ENCODE measurements at places on chromosomes 2 and 18.

DNA sequence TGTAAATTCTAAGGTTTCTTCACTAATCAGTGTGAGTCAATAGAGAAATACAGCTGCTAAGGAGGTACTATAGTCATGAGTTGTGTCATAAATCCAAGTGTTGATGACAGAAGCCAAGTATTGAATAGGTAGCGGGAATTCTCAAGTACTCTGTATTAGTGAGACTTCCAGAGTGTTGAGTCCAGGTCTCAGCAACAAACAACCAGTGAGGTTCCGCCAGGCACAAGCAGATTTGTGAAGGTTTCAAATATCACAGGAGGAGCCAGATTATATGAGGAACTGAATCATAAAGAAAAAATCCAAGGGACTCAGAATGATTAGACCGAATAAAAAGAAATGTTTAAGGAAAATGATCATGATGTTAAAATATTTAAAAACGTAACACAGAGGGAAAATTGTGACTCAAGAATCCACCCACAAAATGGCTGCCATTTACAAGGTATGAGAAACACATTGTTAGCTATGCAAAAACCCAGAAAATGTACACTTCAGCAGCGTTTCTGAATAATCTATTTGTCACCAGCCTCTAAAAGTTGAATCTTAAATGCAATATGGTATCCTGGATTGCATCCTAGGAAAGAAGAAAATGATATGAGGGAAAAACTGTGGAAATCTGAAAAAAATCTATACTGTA lies 27.3 kb upstream of the EVA1A start:
- DNase-seq: peak; percentile 20

DNA sequence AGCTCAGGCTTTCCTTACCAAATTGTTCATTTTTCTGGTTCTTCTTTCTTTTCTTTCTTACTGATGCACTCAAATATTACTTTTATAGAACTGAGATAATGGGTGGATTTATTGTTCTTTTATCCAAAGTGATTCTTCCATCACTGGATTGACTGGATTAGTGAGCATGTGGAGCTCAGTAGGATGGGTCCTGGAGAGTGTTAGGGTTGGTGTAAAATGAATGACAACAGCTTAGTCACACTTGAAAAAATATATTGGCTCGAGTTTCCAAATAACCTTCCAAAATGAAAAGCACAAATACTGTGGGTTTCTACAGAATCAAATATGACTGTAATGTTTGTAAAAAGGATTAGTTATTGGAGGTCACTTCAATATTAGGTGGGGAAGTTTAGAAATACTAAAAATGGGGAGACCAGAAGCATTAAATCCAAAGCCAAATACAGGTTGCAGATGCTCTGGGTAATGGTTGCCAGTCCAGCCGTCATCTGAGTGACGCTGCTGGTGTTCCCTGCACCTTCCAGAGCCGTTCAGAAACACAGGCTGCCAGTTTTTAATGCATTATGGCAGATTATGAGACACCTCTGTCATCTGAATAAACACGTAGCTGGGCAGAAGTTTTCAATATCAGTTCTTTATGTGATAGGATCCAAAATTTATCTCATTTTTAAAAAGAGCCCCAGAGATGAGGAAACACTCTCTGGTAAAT lies 294.8 kb upstream of the NRP2 start:
- DNase-seq: no peak

GRCh38 chr2:218168635-218169462 lies 2.1 kb upstream of the CXCR1 start:
- peak; percentile 52 for DNase-seq

DNA sequence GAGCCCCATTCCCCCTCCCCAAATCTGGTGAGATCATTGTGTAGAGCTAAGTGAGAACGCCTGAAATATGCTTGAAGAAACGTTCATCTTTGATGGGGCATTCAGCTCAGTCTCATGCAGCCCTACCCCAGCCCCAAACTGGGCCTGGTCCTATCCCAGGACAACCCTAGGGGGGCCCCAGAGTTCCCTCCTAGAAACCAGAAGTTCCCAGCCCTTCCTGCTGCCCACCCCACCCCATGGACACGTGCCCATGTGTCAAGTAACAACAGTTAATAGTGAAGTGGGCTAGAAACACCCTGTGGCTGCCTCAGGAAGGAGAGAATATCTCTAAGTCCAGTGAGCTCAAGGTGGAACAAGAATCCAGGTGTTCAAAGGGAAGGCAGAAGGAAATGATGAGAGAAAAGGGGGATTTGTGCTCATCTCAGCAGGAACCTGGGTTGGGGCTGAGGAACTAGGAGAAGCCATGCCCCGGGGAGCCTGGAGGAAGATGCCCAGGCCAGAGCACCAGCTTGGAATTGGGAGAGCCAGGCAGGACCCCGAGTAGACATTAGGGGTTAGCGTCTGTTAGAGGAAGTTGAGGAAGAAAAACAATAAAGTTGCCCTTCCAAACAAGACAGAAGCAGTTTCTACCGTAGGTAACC lies 20.1 kb upstream of the SLC20A1 start:
- DNase-seq: no peak

DNA sequence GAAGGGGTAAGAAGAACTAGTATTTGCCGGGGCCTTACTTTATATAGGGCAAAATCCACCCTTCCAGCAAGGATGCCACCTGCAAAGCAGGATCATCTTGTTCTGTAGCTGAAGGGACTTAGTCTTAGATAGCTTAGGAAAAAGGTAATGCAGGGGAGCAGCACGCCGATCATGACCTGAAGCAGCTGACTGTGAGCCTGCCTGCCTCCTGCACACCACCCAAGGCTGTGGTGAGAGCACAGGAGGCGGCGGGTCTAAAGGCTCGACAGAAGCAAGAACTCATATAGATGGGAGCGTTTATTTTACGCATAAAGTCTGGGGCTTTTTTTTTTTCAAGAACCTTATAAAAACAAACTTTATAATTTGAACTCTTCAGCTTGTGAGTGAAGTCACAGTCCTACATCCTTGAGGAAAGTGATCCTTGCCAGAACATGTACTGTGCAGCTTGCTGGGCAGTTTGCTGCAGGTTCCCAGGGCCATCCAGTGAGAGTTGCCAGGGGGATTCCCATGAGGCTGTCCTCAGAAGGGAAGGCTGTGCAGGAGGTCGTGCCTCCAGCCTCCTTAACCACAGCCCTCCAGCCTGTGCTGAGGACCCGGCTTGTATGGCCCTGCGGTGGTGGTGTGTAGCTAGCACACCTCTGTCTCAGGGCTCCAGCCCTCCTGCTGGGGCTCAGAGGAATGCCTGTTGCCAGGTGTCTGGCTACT lies 92.1 kb downstream of the RNF144A start:
- DNase-seq: no peak

DNA sequence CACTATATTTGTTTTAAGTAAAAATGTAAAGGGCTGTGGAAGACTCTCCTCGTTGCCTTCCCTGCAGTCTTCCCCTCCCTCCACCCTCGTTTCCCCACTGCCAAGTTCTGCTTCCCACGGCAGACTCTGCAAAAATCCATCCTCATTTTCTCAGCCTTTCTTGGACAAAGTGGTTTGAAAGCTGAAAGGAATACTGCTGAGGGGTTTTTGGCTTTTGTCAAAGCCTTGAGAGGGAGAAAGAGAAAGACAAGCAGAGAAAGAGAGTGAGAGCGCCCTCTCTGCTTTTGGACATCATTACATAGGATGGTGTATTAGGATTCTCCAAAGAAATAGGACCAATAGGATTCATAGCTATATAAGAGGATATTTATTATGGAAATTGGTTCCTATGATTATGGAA lies 455.9 kb upstream of the SOX11 start:
- DNase-seq: no peak

- no peak for DNase-seq
These were observed 28.4 kb upstream of the PXDN start for GRCh38 chr2:1772471-1773267.

GRCh38 chr18:78807668-78808067 lies 171.9 kb upstream of the SALL3 start:
- DNase-seq: no peak

- DNase-seq: peak; percentile 97
These were observed 7.3 kb upstream of the PRLH start for GRCh38 chr2:237558961-237559641.

- no peak for DNase-seq
These were observed 41.8 kb downstream of the CDH7 start for GRCh38 chr18:65792456-65793074.

DNA sequence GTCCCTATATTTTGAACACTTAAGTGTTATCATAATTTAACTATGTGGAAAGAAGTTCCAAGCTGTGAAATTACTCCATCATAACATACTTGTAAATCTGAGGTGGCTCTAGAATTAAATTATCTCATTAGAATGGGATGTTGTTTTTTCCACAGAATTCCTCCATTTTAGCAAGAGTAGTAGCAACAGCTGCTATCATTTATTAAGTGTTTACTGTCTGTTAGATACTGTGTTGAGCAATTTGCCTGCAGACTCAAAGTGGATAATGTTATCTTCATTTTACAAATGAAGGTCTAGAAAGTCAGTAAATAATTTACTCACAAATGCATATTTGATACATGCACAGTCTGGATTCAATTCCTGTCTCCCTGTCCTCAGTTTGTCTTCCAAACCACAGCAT lies 504.8 kb upstream of the NRP2 start:
- peak; percentile 57 for DNase-seq

GRCh38 chr2:100757621-100758394 lies 62.1 kb upstream of the NPAS2 start:
- peak; percentile 98 for DNase-seq

DNA sequence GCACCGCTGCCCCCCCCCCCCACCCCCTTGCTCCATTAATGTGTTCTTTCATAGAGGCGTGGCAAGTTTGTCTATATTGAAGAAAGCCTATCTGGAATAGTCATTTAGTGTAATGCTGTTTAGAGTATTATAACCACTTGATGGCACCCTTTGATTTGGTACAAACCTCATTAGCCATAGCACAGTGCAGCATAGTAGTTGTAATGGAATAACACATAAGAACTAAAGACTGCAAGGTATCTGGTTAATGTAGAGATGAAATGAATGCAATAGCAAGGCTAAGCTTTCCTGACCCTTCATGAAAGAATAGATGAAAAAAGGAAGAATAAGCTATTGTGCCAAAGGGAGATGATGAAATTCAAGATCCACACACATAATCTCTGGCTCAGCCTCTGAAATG lies 81.9 kb downstream of the EHBP1 start:
- DNase-seq: peak; percentile 42

- DNase-seq: peak; percentile 68
These were observed 21.6 kb upstream of the SULT1C2 start for GRCh38 chr2:108267101-108267500.

DNA sequence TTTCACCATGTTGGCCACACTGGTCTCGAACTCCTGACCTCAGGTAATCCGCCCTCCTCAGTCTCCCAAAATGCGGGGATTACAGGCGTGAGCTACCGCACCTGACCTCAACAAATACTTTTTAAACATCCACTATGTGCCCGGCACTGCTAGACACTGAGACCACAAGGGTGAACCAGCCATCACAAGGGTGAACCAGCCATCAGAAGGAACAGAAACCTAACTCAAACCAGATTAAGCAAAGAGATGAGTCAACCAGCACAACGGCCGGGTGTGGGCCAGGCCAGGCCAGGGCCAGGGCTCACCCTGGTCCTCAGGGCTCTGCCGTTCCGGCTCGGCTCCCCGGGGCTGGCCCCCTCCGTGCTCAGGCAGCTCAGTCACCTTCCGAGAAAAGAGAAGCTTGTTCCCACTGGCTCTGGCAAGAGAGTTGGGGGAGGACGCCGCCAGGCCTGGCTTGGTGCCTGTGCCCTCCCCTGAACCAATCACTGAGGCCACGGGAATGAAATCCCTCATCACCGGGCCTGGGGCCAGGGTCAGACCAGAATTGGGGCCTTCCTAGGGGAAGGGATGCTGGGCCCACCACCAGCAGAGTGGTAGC lies 4.4 kb downstream of the TEX44 start:
- DNase-seq: peak; percentile 25

DNA sequence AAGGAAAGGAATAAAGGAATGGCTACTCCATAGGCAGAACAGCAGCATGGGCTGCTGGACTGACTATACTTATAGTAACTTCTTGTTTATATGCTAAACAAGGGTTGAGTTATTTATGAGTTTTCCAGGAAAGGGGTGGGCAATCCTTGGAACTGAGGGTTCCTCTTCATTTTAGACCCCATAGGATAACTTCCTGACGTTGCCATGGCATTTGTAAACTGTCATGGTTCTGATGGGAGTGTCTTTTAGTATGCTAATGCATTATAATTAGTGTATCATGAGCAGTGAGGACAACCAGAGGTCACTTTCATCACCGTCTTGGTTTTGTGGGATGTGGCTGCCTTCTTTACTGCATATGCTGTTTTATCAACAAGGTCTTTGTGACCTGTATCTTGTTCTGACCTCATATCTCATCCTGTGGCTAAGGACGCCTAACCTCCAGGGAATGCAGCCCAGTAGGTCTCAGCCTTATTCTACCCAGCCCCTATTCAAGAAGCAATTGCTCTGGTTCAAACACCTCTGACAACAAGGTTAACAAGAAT lies 98.6 kb upstream of the CABLES1 start:
- DNase-seq: no peak
